ENCODE measurements at places on chromosomes 3 and 15.

DNA sequence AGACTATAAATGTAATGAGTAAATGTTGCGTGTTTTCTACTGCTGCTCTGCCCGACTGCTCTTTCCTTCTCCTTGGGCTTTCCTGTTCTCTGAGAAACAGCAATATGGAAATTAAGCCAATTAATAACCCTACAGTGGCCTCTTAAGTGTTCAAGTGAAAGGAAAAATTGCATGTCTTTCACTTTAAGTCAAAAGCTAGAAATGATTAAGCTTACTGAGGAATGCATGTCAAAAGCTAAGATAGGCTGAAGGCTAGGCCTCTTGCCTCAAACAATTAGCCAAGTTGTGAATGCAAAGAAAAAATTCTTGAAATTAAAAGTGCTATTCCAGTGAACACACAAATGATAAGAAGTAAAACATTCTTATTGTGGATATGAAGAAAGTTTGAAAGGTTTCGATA lies 55.0 kb downstream of the ATP2C1 start:
- no peak for DNase-seq

GRCh38 chr3:49454458-49454857 lies 15.6 kb upstream of the DAG1 start:
- peak; percentile 8 for DNase-seq

DNA sequence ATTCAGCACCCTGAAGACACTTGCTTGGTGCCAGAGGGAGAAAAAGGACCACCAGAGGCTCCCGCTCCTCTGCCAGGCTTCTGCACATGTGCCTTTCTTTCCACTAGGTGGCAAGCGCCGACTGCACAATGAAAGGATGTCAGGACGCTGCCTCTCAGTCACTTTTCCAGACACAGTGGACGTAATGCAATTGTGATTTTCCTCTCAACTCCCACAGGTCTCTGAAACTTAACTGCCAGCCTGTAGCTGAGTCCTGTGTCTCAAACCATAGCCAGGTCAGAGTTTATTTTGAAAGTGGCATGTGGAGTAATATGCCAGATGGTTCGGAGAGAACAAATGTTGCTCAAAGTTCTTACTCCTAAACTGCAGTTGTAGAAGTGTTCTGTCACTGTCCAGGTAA lies 162.9 kb downstream of the ITPR1 start:
- DNase-seq, result peak; percentile 57

DNA sequence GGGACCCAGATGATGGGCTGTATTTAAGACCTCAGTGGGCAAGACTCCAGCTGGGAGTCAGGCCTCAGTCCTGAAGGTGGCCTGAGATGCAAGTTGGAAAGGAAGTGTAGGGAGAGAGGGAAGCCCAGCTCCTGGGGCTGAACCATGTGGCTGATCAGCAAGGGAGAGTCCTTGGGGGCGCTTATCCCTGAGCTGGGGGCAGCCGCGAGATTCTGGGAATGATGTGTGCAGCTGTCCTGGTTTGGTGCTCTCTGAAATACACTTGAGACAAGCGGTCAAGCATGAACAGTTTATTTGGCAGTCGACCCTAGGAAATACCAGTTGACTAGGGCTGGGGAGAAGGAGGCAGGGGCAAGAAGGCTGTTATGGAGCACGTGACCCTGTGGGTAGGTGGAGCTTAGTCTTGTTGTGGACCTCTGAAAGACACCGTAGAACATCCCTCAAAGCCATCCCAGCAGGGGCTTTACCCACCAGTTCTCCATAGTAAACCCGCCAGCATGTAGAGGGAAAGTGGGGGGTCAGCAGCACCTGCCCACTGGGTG lies 41.8 kb upstream of the SLC6A11 start:
- no peak for DNase-seq

DNA sequence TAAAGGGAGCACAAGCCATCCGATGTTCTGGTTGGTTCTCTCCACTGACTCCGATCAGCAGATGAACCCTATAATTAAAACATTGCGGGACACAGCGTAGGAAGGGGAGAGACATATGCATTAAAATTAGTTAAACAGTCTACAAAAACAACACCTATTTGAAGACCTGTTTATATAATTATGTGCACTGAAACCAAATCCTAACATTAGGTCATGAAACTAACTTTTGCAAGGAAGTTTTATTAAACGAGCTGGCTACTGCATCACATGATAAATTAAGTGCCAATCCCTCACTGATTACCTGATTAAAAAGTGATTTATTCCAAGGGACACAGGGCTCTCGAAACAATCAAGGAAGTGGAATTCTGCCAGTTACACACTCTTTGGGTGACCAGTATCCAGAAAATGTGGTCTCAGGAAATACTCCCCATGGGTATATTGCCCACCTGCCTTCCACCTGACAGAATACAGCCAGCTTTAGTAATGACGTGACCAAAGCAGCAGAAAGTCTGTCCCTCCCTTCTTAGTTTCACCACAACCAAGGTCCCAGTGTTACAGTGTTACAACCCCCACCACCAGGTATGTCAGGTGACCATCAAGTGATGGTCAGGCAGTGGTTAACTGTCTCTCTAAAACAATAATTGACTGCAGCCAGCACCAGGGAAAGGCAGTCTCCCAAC lies 69.5 kb downstream of the HERC1 start:
- DNase-seq, result no peak

DNA sequence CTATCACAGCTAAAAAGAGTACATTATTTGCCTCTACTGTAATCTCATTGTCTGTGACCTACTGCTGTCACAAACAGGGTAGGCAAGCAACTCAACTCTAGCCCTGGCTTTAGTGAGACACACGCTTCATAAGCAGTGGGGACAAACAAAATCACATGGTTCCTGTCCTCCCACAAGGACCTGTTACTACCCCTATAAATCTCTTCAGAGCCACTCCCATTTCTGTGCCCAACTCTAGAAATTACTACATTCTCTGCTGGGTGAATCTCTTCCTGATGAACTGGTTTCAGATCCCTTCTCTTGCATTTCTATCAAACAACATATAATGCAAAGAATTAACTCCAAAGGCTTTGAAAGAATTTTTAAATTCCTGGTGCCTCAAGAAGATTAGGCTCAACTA lies 117.3 kb downstream of the DMXL2 start:
- no peak for DNase-seq

DNA sequence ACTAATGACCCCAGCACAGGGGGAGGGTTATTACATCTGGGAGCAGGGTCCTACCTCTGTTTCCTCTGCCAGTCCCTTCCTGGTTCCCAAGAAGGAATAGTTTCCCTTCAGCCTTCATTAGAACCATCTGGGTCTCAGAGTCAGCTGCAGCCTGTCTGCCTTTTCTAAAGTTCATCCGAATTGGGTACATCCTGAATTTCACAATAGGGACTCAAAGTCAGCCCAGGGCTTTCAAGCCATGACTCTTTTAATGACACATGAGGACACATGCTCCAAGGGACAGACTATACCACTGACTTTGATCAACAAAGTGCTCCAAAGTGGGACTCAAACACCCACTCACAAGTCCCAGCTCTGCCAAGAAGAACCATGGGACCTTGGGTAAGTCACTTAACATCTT lies 12.7 kb upstream of the CRABP1 start:
- DNase-seq, result no peak

GRCh38 chr15:31442699-31443111 lies 116.1 kb downstream of the KLF13 start:
- DNase-seq, result peak; percentile 86

GRCh38 chr3:126445506-126445905 lies 30.2 kb downstream of the ZXDC start:
- no peak for DNase-seq

DNA sequence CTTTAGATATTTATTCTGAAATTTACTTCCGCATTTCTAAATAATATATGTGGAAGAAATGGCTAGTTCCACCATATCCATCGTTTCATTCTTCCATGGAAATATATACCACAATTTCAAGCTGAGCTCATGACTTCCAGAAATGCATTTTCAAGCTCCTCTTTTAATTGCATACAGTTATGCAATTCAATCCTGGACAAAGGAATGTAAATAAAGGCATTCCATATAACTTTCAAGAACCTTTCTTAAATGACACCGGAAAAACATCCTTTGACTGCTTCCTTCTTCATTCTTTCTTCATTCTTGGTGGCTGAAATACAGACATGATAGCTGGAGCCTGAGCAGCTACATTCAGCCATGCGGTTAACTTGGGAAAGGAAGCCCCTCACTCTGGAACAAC lies 185.2 kb upstream of the GADL1 start:
- DNase-seq, result no peak

GRCh38 chr3:40024526-40024925 lies 215.1 kb downstream of the MYRIP start:
- no peak for DNase-seq

DNA sequence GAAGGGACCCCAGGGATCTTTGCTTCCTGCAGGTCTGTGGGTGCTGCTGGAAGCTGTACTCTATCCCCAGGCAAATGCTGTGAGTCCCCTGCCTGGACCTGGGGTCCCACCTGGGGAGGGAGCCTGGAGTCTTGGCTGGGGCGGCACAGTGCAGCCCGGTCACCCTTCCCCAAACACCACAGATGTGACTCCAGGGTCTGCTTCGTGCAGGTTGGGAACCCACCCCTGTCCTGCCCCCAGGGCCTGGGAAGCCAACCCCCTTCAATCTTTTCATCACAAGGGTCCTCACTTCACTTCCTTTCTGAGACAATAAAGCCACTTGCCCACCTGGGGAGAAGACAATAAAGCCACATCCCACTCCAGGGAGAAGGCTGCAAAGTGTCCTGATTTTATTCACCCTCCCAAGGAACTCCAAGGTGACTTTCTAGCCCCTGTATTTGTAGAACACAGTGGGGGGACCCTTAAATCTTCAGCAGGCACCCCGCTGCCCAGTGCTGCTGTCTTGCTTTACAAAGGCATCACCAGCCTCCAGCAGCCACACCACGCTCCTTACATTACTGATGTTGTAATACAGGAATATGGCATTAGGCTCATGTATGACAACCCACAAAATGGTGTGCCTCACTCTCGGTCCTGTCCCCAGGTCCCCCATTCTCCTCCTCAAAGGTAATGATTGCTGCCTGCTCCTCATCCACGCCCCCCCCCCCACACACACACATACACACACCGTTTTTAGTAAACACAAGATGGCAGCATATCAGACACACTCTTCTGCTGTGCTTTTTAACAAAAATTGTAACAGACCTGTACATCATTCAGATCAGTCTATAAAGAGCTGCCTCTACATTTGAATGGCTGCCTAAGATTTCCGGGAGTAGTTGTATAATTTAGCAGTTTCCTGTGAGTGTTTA lies 9.9 kb downstream of the C3orf22 start:
- DNase-seq, result no peak

- no peak for DNase-seq
Observed at GRCh38 chr3:176795891-176796290, 401.4 kb downstream of the TBL1XR1 start.

- peak; percentile 21 for DNase-seq
Observed at GRCh38 chr3:143139762-143140161, 20.2 kb downstream of the CHST2 start.

DNA sequence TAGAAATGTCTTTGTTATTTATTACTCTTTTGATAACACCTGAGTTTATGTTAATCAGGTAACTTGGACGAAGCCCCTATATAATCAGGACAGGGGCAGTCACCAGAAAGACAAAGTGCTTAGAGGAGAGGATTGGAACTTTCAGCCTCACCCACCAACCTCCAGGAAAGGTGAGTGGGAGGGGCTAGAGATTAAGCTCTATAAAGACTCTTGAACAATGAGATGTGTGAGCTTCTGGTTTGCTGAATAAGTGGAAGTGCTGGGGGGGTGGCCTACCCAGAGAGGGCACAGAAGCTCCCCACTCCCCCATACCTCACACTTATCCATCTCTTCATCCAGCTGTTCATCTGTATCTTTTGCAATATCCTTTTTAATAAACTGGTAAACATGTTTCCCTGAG lies 73.9 kb downstream of the TTBK2 start:
- no peak for DNase-seq

DNA sequence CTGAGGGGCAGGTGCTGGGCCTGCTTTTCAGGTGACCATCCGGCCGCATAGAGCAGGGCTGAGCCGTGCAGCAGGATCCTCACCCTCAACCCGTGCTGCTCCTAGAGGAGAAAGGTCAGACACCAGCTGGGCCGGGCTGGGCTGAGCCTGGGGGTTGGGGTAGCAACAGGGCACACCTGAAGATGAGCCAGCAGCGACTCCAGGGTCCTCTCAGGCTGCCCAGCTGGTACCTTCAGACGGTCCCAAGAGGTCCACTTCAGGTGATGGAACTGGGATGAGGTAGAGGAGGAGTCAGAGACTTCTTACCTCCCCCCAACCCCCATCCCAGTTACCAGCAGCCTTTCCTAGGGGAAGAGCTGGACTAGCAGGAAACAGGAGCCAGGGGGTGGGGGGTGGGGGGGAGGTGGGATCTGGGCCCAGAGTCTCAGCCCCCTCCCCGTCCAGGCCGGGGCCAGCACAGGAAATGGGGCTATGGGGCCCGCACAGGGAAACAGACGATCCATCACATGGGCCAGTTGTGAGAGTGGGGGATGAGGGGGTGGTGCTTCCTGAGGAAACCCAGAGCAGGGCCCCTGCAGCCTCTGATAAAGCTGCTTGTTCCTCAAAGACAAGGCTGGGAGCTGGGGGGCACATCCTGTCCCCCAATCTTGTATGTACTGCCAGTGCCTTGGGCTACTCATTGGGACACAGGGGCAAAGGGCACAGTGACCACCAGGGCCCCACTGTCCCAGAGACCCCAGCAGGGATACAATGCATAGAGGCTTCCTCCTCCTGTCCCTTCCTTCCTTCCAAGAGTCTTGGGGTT lies 3.0 kb downstream of the INKA1 start:
- DNase-seq, result no peak

GRCh38 chr3:27423463-27423862 lies 54.3 kb upstream of the NEK10 start:
- no peak for DNase-seq

DNA sequence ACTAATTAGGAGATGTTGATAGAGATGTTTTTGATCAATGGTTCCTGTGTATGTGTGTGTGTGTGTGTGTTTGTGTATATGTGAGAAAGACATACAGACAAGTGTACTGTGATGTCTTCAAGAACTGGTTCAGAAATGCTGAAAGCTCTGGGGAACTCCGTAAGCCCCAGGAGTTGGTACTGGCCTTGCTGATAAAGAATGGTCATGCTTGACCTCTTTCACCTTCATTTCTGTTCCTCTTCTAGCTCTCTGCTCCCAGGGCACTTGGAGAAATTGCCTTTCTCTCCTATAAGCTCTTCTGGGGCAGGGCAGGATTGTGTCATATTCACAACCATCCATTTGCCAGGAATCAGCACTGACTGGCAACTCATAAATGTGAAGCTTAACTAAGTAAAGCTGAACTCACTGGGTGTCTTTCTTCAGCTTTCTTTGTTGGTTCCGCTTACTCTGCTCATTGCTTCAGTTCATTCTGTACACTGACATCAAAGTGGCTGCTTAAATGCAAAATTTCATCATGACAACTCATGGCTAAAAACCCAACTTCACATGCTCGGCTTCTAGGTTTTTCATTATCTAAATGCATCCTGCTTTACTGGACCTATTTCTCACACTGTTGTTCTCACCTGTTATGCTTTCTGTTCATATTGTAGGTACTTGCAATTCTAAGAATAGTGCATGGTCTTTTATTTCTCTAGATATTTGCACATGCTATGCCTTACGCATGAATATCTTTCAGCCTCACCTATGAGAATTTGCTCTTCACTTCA lies 162.1 kb upstream of the LYSMD4 start:
- DNase-seq, result no peak

Data from hepatic stellate cell (primary cell).